ENCODE measurements at places on chromosomes 6 and 20.

- DNase-seq: no peak
Observed at GRCh38 chr20:3461211-3461771, 9.5 kb upstream of the ATRN start.

- no peak for DNase-seq
Observed at GRCh38 chr6:125340991-125341390, 39.2 kb upstream of the HDDC2 start.

DNA sequence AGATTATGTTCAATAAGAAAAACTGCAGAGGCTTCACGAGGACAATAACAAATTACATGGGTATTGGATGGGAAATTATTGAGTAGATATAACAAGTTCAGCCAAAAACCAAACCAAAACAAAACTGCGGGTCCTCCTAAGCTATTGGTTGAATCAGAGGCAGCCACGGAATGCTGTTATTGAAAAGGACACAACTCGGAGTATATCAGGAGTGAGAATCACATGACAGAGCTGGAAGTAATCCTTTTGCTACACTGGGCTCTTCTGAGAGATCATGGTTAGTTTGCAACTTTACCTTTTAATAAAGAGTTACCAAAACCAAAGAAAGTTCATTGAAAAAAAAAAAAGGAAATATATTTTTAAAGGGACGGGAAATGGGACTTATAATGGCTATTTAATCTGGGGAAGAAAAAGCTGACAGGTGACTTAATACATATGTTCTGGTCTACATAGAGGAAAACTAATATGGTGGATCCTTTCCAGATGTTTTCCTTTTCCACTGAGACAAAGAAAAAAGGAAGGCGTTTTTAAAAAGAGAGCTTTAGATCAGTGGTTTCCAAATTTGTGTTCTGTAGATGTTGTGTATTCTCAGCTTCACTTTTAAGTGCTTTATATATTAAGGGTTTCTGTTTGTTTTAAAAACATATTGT, 6.9 kb upstream of the CITED2 start:
- no peak for DNase-seq

GRCh38 chr6:134373993-134374392, 56.1 kb upstream of the SGK1 start:
- no peak for DNase-seq

GRCh38 chr6:15063253-15063853, 182.5 kb upstream of the JARID2 start:
- no peak for DNase-seq

- DNase-seq: no peak
Observed at GRCh38 chr6:13357551-13358075, 29.3 kb upstream of the TBC1D7 start.

All from HTR-8/SVneo (cell line).